ENCODE measurements at places on chromosomes 5 and 9.

- peak; percentile 88 for DNase-seq
These were observed at the start of gene C1QTNF2 for GRCh38 chr5:160369990-160370712. Gene C1QTNF2, minus strand, starts transcription at chr5:160370626. Its CDS starts 15,615 bp downstream, at chr5:160355011.

GRCh38 chr5:24226479-24226878 is 418.3 kb downstream of the CDH10 start:
- no peak for DNase-seq

DNA sequence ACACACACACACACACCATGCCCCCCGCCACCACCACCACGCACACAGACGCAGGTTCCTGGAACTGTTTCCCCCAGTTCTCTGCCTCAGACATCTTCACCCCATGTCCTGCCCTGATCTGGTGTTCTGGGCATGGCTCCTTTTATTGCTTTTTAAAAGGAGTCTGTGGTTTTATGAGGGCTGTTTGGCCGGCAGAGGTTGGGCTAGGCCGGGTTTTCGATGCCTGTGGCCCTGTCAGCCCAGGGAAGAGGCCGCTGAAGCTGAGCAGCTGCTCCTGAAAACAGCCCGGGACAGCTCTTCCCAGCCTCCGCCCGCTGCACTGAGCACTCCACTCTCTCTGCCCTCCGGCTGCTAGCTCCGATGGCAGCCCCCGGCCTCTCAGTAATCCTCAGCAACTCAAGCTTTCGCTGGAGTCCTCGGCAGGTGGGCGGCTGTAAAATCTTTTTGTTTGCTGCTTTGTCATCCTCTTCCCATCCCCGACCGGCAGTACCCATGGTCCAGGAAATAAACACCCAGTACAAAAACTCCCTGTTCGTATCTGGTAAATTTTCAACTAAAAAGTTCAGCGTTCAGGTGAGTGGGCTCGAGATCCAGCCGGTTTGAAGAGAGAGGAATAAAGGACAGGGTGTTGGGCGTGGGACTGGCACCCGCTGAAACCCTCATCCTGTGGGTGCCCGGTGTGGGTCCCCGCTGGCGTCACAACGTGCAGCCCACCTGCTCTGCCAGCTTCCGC is 103.0 kb upstream of the ERCC6L2 start:
- DNase-seq = peak; percentile 78

DNA sequence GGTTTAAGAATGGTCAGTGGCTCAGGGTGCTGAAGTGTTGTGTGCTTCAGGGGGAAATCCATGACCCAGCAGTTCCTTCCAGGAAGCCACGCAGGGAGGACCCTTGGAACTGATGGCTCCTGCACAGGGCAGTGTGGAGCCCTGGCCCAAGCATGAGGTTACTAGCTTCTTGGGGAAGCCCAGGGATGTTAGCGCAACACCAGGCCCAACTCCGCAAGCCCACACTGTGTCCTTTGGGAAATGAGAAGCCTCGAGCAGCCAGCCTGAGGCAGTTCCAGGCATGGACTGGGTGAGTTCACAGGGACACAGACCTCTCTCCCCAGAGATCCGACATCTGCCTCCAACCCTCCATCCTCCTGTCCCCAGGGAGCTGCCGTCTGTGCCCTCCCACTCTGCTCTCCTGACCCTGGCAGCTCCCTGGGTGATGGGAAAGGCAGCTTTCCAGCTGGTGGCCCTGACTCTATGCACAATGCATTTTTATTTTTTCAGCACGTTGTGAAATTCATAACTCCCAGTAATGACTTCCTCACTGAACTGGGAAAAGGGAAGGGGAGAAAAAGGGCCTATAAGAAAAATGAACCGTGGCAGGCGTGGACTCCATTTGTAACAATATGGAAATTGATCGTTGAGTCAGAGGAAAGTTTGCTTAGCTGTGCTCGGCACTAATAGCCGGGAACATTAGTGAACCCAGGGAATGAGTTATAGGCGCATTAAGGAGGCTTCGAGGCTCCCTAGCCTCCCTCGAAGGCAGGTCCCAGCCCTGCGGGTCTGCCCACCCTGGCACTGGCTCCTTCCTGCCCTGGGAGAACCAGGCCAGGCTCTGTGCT is 34.1 kb downstream of the LMX1B start:
- no peak for DNase-seq

- no peak for DNase-seq
These were observed 46.3 kb downstream of the ACO1 start for GRCh38 chr9:32430720-32431119.

DNA sequence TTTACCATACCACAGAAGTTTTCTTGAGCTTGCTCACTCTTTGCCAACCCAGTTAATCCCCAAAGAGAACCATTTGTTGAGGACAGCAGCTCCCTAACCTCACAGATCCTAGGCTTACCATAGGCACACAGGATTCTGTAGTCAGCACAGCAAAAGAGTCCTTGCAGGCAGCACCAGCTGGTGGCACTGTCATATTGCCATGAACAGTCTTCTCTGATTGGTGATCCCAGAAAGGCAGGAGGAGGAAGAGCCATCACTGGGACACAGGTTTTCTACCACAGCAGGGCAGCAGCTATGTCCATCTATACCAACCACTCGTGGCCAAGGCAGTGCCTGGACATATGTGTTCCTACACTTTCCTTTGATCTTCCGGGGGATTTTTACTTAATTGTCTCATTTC is 297.1 kb upstream of the CD180 start:
- peak; percentile 44 for DNase-seq

DNA sequence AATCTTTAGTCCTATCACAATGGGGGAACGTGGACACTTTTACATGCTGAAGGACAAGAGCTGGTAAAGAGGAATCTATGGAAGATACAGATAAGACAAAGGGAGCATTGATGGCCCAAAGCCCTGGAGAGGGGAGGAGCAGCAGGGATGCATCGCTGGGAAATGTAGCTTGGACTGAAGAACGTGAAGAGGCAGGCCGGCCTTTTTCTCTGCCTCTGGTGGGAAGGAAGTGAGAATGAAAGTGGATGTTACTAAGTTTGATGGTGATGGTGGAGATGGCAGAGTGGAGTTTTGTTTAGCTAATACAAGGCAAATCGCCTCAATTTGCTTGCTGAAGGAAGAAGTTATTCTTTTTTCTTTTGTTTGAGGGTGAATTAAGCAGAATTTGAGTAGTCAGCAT is 124.6 kb upstream of the TAF11L2 start:
- DNase-seq = no peak

DNA sequence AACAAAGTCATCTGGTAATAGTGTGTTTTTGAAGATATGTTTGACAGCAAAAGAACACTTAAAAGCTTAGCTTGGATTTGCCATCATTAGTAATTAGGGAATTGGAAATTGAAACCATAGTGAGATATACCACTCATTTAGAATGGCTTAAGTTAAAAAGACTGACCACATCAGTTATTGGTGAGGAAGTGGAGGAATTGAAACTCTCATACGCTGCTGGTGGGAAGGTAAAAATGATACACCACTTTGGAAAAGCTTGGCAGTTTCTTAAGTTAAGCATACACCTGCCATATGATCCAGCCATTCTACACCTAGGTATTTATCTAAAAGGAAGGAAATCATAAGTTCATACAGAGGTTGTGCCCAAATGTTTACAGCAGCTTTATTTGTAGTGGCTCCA is 213.2 kb downstream of the TRIO start:
- no peak for DNase-seq

DNA sequence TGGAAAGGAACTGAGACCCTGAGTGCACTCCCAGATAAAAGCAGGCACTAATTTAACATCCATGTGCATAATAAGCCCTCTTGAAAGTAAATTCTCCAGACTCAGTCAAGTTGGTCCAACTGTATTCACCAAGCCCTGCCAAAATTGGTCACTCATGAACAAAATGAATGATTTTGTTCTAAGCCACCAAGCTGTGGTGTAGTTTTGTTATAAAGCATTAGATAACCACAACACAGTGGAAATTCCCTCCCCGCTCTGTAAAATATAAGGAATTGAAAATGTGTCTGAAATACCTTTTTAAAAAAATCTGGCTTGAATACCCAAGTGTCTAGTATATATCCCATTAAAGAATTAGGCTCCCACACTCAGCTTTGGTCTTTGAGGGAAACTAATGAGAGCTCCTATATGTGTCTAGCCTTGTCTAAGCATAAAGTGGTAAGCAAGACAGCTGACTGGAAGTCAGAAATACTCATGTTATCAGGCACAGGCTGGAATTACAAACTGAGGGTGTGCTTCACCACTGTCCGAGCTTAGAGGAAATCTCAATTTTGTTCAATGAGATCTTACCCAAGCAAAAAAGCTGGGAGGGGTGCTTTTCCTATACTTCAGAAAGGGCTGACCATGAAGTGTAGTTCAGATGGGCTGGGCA is 33.2 kb downstream of the IDNK start:
- no peak for DNase-seq

DNA sequence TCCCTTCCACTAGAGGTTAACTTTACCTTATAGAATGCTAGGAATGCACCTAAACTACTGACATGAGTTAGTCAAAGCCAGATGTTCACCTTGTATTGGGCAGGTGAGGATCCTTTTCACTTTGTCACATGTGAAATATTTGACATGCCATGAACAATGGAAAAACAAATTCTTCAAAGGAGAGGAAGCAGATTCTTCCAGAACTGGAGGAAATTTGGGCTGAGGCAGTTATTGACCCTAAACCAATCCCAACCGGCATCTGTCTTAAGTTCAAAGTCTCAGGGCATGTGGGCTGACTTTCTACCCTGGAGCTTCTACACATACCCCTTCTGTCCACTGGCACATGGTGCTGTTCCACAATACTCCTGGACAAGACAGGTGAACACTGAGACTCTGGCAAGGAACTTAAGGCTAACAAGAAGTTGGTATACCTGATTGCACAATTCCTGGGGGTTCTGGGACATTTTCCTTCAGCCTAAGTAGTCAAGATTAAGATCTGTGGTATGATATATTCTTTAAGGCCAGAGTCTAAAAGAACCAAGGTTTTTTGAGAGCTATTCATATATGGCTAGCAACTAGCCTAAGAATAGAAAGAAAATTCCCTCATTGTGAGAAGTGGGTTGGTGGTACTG is 2.6 kb downstream of the VLDLR start:
- no peak for DNase-seq

GRCh38 chr9:121841771-121842611 is 190.6 kb downstream of the DAB2IP start:
- DNase-seq = no peak

DNA sequence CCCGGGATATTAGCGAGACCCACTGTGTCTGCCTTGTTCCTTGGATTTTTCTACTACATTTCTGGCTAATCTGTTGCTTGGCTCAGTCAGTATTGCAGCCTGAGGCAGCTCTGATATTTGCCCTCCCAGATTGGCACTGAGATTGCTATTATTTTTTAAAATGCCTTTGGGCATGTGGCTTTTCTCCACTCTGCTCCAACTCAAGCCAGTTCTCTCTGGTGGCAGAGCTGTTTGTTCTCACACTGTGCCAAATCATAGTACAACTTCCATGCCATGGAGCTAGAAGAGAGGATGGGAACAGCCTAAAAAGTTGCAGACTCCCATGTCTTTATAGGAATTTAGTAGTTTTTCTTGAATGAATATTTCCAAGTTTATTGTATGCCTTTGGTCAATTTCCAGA is 155.9 kb upstream of the ATP10B start:
- DNase-seq = no peak

DNA sequence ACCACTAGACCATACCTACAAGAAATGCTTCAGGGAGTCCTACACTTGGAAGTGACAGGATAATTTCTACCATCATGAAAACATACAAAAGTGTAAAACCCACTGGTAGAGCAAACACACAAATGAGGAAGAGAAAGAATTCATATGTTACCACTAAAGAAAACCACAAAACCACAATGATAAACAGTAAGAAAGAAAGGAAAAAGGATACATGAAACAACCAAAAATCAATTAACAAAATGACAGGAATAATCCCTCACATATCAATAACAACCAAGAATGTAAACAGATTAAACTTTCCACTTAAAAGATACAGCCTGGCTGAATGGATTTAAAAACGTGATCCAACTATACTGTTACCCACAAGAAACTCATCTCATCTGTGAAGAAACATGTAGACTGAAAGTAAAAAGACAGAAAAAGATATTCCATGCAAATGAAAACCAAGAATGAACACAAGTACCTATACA is 83.4 kb downstream of the LPAR1 start:
- DNase-seq = no peak

DNA sequence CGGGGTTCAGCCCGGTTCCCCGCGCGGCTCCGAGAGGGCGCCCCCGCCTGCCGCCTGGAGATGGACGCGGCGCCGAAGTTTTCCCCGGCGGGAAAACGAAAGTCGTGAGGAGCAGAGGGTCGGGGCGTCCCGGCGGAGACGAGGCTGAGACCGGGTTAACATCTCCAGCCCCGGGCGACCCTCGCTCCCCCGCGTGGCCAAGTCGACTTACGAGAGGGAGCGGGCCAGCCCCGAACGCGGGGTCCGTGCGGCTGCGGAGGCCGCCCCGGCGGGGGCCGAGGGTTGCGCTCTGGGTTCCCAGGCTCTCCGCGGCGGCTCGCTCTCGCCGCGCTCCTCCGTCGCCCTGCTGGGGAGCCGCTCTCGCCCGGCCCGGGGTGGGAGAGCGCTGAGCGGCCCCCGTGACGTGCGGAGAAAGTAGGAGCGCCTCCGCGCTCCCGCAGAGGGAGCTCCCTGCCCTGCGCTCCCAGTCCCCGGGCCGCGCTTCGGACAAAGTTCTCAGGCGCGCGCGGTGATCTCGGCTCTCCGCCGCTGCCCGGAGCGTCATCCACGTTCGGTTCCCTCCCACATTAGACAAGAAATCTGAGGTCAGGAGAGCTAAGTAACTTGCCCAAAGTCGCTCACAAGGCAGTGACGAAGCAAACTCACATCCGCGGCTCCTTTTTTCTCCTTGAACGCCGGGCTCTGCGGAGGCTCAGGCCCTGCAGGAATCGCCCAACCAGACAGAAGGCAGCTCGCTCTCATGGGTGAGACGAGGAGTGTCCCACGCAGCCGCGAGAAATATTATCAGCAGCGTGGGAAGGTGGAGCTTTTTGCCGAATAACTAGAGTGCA is 1.2 kb upstream of the GCNT4 start:
- peak; percentile 81 for DNase-seq

- DNase-seq = no peak
These were observed 32.7 kb downstream of the EXOC3 start for GRCh38 chr5:475704-476101.

DNA sequence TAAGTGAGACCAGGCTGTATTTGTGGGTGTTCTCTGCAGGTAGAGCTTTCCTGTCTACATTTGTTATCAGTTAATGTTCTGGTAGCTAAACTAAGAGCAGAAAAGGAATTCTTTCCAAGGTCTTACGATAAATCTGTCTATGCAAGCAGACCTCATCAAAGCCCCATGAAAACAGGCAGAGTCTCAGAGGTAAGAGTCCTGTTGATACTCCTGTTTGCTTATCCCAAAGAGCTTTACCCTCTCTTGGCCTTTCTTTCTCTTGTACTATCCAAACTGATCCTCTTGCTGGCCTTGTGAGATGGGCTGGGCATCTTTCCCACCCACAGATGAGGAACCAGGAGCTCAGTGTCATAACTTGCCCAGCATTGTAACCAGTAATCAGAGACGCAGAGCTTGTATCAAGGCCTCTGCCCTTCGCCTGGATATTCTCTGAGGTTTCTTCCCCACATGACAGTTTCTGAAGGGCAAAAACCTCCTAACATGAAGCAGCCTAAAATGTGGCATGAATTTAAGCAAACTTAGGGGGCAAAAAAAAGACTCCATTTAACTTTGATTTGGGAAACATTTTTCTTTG is 33.5 kb downstream of the PRKACG start:
- no peak for DNase-seq
